ENCODE measurements at places on chromosomes 11 and 22. TPM values are rescaled to one million over a fixed set of nuclear protein-coding genes. Genes with fewer than 3 reads are reported as not detected.

DNA sequence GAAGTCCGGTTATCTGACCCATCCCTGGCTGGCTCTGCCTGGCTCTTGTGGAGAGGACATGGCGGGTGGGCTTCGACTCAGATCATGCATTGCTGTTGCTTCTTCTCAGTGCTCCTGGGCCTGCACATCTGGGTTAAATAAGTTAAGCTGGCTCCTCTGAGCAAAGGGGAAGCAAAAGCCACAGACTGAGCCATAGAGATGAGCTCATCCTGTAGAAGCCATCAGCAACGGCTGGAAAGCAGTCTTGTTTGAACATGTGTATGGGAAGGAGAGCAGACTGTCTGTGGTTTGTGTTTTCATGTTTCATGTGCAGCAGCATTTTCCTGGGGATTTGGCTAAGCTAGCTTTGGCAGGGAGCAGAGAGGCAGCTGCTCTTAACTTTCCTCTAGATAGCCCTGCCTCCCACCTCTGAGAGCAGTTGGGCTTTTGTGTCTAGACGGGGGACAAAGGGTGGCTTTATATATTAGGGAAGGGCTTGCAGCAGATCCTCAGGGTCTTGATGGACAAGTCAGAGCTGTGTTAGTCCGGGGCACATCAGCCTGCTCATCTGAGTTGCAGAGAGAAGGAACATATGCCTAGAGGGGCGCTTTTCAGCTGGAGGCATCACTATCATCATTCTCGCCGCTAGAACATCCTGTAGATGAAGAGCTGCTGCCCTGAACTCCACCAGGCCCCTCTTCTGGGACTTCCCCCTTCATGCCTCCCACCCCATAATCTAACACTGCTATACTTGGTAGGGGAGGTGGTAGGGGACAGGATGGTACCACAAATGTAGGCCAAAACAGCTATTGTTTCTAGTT lies 14.9 kb downstream of the DCPS start:
- peak; percentile 22 for DNase-seq

GRCh38 chr22:21697880-21698279 lies 32.1 kb downstream of the PPIL2 start:
- no peak for DNase-seq

DNA sequence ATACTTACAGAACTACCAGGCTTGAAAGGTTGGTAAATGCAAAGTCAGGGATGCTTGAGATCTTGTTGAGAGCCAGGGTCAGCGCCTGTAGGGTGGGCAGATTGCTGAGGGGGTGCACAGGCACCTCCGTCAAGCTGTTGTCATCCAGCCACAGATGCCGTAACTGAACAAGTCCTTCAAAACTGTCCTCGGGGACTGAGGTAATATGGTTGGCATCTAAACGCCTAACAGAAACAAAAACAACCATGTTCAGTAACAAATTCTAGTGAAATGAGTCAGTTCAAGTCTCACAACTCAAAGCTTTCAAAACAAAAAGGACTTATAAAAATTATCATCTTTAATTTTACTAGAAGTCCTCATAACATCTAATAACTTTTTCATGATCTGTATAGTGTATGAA lies 22.2 kb upstream of the CCDC34 start:
- no peak for DNase-seq

- DNase-seq: peak; percentile 55
These were observed 603 bp upstream of the ZFTA start for GRCh38 chr11:63769042-63769713.

DNA sequence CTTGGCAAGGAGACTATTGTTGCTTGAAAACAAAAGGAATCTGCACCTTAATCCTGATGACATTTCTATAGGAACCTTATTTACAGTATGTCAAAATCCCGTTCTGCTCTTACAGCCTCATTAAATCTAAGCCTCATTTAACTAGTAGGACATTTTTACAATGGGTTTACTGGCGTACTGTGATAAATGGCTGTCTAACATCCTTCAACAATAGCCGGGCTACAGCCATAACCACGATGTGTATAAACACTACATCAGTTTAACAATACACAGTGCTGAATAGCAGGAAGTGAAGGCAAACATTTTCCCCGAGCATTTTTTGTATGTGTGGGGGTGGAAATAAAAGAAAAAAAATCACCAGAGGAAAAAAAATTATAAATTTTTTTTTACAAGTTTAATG lies 131.2 kb downstream of the ARL14EP start:
- peak; percentile 2 for DNase-seq

DNA sequence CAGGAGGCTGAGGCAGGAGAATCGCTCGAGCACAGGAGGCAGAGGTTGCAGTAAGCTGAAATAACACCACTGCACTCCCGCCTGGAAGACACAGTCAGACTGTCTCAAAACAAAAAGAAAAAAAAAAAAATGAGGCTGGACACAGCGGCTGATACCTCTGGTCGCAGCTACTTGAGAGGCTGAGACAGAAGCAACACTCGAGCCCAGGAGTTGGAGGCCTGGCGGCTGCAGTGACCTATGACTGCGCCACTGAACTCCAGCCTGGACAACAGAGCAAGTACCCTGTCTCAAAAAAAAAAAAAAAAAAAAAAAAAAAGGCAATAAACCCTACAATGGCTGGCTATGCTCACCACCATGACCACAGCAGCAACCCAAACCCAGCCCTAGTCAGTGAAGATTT lies 11.0 kb downstream of the NAP1L4 start:
- DNase-seq: no peak

The PPP1R14B gene
- 223 TPM for total RNA-seq

The LGR4 gene
- not detected for total RNA-seq
